Fibroblast of skin of right quadriceps (primary cell): ENCODE measurements at places on chromosomes 3 and 15.

DNA sequence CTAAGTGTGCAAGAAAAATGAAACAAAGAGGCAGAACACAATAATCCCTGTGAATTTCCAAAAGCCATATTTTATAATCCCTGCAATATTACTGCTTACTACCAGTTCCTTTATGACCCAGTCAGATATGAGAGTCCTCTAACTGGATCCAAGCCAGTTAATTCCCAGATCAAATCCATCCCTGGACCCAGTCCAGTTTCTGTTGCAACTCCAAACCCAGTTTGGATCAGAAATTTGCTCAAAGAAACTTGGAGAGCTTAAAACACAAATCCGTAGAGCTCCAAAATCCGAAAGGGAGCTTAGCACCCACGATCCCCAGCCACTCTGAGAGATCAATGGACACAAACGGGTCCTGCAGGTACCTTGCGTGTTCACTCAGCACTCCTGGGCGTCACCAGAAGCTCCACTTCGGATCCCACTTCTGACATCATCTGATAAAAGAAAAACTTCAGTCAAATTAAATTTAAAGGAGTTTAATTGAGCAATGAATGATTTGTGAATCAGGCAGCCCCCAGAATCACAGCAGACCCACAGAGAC is 32.6 kb upstream of the THUMPD3 start:
- DNase-seq, result peak; percentile 23

DNA sequence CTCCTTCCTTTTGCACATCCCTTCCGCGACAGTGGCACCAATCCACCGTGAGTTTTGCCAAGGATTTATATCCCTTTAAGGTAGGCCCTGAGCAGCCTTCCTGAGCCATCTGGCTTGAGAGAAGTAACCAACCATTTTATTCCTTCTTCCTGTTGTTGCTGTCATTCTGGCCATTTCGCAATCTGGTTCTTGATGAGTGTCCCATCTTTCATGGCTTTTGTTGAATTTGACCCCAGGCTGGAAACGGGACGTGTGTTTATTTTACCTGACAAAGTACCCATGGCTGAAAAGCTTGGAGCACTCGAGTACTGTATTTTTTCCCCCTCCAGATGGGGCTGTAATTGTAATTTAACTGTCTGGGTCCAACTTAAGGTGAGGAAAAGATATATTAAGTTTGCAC is 173.4 kb downstream of the WNT5A start:
- DNase-seq, result no peak

GRCh38 chr15:98823012-98823458 is 174.7 kb downstream of the IGF1R start:
- DNase-seq, result peak; percentile 86

GRCh38 chr3:28590860-28591259 is 242.2 kb upstream of the AZI2 start:
- no peak for DNase-seq

DNA sequence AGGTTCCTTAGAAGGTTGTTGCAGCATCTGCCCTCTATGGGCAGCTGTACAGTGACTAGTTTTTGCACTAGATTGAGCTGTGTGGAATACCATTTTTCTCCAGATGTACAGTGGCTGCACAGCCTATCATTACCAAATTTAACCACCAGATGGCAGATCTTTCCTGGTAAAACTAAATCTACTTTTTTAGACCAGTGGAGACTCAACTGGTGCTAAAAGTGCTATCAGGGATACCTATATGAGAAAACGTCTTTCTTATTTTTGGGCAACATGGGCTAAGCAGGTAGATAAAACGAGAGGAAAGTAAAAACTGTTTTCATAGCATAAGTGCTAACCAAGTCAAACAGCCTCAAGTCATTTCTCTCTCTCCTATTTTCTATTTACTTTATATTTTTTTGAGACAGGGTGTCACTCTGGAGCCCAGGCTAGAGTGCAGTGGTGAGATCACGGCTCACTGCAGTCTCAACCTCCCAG is 21.2 kb downstream of the IGSF10 start:
- DNase-seq, result peak; percentile 78

DNA sequence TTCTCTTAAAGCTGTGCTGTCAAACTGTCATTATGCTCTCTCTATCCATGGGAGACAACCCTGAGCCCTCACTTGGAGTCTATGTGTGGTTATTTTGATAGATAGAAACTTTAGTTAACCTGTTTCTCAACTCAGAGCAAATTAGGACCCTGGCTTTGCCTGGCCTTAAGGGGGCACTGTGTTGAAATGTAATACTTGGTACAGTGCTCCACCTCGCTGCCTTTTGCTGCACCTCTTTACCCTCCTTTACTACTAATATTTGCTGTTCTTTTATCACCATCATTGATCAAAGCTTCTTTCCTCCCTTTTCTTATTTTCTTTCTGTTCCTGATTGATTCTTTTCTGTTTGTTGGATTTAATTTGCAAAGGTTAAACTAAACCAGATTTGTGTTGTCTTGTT is 34.3 kb downstream of the STT3B start:
- DNase-seq, result no peak

GRCh38 chr3:123344175-123344906 is 104.5 kb downstream of the ADCY5 start:
- peak; percentile 86 for DNase-seq

DNA sequence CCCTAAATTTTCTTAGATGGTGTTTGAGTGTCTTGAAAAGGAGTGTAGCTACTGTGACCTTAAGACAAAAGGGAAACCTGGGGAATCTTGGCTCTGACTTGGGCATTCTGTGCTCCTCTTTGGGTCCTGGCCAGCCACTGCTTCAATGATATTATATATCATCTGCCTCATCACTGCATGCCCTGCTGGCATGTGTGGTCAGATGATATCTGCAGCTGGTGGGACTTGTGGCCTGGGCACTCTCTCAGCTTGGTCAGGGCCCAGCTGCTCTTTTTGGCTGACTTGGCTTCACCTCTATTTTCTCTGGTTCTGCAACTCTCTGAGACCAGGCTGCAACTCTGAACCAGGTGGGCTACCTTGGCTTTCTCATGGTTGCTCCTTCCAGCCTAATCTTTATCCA is 446.1 kb upstream of the RARB start:
- DNase-seq, result no peak

- no peak for DNase-seq
These were observed 91.7 kb downstream of the CHRNA7 start for GRCh38 chr15:32122013-32122412.

- DNase-seq, result no peak
These were observed 42.7 kb upstream of the TFRC start for GRCh38 chr3:196124608-196125007.

DNA sequence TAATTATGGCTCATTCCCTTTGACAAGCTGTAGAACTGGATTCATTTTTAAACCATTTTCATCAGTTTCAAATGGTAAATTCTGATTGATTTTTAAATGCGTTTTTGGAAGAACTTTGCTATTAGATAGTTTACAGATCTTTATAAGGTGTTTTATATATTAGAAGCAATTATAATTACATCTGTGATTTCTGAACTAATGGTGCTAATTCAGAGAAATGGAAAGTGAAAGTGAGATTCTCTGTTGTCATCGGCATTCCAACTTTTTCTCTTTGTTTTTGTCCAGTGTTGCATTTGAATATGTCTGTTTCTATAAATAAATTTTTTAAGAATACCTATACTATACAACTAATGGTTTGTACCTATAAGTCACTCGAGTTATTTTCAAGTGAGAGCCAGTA is 62.7 kb downstream of the PXYLP1 start:
- no peak for DNase-seq

- peak; percentile 54 for DNase-seq
These were observed 337.8 kb upstream of the TBC1D5 start for GRCh38 chr3:18080198-18080689.

GRCh38 chr15:59668556-59668955 is 11.2 kb upstream of the GTF2A2 start:
- DNase-seq, result no peak

- DNase-seq, result peak; percentile 57
These were observed 74.3 kb upstream of the VGLL4 start for GRCh38 chr3:11717768-11718636.

DNA sequence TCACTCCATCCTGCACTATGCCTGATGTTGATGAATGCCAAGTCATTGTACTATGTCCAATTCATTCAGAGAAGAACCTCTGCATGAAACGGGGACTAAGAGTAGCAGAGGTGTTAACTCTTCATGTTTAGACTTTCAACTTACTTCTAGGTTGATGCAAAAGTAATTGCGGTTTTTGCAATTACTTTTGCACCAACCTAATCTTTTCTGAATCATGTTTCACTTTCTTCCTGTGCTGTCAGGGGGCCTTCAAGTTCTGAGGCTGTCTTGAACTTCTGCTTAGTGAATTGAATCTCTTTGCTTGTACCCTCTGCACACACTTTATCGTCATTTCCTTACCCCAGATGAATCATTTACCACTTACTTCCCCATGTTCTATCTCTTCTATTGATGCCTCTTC is 636.2 kb downstream of the NAALADL2 start:
- DNase-seq, result no peak

DNA sequence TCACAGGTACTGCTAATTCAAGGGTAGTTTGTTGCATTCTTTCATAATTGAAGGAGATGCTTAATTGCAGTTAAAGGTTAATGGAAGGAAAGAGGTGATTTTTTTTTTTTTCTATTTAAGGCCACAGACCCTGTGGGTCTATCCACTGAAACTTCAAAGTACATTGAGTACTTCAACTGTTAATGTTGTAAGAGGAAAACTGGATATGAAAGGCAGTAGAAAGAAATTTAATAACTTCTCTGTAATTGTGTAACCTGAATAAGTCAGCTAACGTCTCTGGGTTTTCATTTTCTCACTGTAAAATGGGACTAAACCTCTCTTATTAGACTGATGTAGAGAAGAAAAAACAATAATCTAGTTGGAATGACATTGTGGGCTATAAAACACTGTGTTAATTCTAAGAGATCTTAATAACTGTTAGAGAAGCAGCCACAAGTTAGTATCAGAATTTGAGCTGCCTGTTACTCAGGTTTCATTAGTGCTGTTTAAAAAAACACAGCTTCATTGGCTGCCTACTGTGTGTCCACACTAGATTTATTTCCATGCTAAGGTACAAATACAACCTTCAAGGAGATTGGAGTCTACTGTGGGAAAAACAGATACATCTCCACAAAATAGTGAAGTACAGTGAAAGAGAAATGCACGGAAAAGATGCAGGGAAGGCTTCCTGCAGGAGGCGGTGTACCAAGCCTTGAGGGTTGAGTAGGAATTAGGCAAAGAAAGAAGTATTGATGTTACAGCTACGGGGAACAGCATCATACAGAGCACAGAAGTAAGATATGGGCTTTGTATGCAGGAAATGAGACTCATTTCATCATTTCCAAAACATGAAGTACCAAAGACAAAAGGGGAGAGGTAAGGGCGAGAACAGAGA is 483.6 kb downstream of the TAFA4 start:
- DNase-seq, result no peak

DNA sequence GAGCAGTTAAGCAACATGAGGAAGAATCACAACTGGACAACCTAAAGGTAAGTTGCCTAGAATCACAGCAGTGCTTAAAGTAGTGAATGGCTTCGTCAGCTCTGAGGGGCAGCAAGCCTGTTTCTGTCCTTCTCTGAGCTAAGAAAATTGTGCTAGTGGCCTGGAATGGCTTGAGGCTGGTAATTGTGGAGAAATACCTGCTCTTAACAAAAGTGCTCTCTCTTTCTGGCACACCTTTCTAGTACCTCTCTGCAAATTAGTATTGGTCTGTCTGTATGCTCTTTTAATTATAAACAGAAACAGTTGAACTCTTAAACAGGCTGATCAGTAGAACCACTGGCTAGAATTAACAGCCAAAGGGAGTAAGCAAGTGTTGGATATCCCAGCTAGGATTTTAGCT is 11.6 kb downstream of the SNX1 start:
- DNase-seq, result no peak

DNA sequence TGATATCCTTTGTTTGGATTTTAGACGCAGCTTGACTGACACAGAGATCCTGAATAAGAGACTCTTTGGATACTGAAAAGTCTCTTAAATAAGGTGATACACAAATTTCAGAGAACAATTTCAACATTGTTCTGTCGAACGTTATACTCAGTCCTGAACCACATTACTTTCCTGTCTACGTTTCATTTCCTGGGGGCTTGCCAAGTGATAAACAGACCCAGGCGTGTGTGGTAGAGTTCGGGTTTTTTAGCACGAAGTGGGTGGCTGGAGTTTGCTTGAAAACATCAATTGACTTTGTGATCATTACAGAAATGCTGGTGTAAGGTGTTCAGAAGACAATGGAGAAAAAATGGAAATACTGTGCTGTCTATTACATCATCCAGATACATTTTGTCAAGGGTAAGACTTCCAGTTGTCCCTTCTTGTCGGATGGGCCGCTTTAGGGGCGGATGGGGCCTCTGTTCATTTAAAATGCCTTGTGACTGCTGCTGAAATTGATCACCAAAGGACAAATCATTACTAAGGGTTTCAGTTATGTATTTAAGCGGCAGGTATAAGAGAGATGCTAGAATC is at the start of gene CD96:
TSS of gene CD96 (plus strand) at position 287 of the 573 bp plus-strand sequence. CDS start at position 339, 52 bp downstream.
- DNase-seq, result peak; percentile 44

- no peak for DNase-seq
These were observed 27.6 kb downstream of the RFT1 start for GRCh38 chr3:53102601-53103147.

DNA sequence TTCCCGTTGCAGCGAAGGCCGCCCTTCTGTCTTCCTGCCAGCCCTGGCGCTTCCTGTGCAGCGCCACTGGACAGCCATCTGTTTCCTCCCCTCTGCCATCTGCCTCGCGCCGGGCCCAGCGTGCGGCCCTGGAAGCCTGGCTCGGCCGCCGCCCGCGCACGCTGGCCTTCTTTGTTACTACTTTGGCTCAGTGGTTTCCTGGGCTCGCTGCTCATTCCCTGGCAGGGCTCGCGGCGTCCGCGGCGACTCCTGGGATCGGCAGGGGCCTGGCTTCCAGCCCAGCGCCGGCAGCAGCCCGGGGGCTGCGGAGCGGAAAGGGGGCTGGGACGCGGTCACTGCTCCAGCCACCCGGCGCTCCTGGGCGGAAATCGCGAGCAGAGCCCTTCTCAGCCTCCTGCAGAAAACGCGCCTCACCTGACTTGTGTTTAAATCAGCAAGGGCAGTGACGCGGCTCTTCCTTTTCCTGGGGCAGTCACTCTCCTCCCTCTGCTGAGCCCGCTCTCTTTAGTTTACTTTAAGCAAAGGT is 10.0 kb downstream of the CMTM7 start:
- peak; percentile 64 for DNase-seq

DNA sequence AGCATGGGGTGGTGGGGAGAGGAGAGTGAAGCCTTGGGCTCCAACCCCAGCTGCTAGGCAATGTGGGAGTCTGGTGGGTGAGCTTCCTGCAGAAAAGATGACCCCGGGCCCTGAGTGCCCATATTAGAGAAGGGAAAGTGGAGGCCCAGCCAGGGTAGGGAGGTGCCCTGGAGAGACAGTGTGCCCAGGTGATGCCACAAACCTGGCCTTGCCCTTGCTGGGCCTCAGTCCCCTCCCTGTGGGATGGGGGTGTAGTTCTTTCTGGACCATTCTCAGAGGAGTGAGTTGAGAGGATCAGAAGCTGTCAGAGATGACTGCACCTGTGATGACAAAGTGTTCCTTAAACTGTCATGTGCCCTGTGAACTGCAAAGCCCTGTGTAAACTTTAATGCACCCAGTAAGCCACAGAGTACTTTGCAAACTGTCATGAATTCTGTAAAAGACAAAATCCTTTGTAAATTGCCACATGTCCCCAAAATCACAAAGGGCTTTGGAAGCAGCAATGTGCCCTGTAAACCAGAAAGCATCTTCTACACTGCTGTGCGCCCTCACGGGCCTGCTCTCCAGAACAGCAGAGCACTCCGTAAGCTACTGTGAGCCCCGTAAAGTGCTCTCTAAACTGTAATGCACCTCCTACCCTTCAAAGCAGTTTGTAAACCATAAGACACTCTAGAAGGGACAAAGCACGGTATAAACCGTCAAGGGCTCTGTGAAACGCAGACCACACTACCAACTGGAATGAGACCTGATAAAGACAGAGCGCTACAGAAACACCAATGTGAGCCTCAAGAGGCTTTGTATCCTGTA is 51.3 kb upstream of the FGD5 start:
- DNase-seq, result no peak

GRCh38 chr15:39344662-39345141 is 236.2 kb upstream of the THBS1 start:
- DNase-seq, result peak; percentile 48
